ENCODE measurements at places on chromosomes 2 and 18.

- DNase-seq, result no peak
Observed at GRCh38 chr2:110755491-110756078, 23.2 kb downstream of the ACOXL start.

DNA sequence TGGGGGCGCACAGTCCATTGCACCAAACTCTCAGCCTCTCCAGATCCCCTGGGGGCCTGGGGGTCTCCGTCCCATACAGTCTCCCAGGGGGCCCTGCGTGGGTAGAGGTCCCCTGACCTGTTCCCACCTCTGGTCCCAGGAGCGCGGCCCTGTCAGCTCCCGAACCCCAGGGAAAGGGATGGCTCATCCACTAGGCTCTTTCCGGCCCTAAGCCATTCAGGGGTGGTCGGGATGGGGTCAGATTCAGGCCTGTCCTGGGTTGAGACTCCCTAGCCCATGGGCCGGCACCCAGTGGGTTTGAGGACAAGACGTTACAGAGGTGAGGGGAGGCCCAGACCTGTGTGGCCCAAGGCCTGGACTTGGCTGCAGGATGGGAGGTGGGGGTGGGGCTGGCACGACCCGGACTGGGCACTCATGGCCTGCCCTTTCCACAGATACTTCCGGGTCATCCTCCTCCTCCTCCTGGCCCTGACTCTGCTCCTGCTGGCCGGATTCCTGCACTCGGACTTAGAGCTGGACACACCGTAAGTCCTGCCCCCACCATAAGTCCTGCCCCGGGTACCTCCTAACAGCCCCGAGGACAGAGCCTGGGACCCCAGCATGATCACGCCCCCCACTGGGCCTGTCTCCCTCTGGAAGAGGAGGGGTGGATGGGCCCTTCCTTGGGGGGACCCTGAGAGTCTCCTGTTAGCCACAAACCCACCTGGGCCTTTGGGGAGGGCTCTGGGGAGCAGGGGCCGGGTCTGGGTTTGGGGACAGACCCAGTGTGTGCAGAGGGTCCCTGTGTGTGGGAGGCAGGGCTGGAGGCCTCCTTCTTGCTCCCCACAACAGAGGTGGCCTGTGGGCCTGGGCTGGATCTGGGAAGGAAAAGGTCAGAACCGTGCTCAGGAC lies 10.1 kb upstream of the NEU4 start:
- DNase-seq, result no peak

GRCh38 chr2:24766609-24767008 lies 26.6 kb downstream of the PTRHD1 start:
- no peak for DNase-seq

DNA sequence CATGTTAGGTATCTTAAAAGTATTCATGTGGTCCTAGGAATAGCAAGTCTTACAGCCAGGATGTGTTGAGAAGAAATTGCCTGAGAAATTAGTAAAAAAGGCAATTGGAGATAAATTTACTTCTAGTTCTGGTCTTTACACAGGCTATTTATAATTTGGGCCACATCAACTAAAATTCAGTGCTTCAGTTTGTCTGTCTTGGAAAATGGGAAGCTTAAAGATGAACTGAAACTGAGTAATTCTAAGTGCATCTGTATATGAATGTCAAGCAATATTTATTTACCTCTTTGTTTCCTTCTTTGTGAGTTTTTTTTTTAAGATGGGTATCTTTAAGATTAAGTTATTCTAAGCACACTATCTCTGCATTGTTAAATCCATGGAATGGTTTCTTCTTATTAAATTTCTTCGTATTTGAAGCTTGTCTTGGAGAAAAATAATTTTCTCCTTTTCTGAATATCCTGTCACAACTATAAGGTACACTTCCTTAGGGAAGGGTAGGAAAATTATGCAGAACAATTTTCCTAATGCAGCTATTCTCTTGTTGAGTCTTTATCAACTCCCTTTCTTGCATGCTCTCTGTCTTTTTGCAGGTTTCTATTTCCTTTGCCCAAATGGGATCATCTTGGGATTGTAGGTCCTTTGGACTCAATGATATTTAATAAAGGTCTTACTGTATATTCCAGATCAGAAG lies 39.7 kb upstream of the MMADHC start:
- no peak for DNase-seq

GRCh38 chr18:57677262-57678211 lies 55.9 kb upstream of the NARS1 start:
- DNase-seq, result no peak

DNA sequence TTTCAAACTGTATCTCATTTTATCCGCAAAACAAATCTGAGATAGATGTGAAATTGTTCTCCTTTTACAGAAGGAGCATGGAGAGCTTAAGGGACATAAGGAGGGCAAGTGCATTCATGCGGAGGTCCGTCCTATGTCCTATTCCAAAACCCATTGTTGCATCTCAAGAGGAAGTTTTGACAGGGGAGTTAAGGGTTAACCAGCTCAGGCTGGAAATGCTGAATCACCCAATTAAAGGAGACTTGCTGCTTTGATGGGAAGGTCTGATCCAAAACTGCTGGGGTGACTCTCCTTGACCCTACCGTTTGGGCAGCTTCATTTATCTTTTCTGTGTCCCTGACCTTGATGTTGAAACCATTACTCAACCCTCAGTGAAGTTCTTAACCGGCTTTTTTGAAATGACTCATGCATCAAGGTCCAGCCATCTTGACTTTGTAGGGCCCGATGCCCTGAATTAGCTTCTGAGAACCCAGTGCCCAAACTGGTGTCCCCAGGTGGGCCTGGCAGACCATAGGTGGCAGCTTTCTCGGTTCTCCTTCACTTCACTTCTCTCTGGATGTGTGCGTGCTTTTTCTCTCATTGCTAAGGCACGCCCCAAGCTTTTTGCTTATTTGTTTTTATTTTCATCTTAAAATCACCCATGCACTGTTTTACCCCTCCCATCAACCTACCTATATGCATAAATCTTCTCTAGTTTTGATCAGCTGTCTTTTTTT lies 15.9 kb upstream of the TXNDC2 start:
- DNase-seq, result no peak

- DNase-seq, result no peak
Observed at GRCh38 chr18:56541340-56541739, 97.1 kb downstream of the TXNL1 start.

- DNase-seq, result no peak
Observed at GRCh38 chr2:153360239-153360638, 118.3 kb downstream of the RPRM start.

- no peak for DNase-seq
Observed at GRCh38 chr2:134836986-134837385, 1.4 kb upstream of the ACMSD start.

DNA sequence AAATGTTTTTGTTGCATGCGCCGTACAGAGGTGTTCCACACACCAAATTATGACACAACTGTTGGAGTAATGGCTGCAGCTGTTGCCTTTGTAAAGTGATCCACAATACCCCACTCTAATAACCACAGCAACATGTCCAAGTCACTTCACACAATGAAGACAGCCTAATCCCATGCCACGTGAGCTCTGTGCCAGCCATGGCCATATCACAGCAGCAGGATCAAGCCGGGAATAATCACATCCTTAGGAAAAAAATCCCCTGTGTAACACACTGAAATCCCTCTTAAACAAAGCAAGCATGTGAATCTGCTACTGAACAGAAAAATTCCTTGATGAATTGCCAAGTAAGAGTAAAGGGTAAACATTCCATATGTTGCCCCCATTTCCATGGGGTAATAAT lies 179.5 kb upstream of the PARD3B start:
- no peak for DNase-seq

DNA sequence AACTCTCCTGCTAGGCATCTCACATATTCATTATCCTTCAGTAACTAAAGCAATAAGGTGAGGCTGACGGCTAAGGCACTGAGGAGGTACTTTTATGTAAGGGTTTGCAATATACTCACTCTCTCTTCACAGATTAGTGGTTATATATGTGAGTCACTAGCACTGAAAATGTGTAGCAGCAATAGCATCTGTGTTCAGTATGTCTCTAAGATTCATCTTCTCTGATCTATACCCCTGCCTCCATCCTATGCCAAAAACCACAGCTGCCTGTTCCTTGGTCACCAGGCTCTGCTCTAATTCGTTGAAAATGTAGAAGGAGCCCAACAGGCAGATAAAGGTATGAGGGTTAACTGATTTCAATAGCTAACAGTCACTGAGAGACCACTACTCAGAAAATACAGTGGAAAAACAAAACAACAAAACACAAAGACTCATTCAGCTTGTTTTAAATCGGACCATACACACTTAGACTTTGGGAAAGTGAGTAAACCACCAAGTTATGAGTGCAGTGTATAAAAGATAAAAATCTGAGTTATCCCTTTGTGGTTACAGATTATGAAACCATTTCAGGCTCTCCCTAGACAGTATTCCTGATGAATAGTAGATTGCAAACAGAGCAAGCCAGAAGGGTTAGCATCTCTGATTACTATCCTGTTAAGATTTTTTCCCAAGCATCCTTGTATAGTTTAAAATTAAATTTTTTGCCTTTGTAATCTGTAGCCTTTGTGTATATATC lies 75.3 kb upstream of the CYP26B1 start:
- DNase-seq, result no peak

- DNase-seq, result peak; percentile 18
Observed at GRCh38 chr2:132547090-132547687, 122.8 kb downstream of the LYPD1 start.

GRCh38 chr2:46923041-46923528 lies 7.5 kb upstream of the MCFD2 start:
- no peak for DNase-seq

GRCh38 chr2:195961873-195962272 lies 106.8 kb downstream of the DNAH7 start:
- no peak for DNase-seq

- no peak for DNase-seq
Observed at GRCh38 chr2:191038241-191038725, 24.3 kb upstream of the STAT1 start.

GRCh38 chr2:158619496-158619895 lies 162.7 kb downstream of the PKP4 start:
- peak; percentile 5 for DNase-seq

DNA sequence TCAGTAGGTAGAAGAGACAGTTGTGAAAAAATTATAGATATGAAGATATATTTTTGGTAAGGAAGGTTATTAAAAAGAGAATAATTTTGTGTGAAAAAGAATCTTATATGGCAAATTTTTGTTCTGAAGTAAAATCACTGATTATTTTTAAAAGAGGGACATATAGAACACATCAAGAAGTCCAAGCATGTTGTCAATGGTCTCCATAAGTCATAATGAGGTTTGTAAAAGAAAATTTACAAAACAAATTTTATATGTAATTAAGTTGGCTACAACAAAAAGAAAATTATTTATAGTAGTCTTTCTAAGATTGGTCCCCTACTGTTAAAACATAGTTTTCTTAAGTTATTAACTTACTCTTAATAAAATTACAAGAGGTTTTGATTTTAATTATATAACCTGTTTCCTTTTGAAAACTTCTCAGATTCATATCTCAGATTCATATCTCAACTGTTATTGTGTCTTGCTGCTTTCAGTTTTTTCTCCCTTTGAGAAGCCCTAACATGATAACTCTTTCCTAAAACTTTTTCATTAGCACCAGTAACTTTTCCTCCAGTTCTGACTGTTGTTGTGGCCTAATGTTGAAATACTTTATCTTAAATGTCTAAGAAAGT lies 81.2 kb downstream of the SH3YL1 start:
- no peak for DNase-seq

DNA sequence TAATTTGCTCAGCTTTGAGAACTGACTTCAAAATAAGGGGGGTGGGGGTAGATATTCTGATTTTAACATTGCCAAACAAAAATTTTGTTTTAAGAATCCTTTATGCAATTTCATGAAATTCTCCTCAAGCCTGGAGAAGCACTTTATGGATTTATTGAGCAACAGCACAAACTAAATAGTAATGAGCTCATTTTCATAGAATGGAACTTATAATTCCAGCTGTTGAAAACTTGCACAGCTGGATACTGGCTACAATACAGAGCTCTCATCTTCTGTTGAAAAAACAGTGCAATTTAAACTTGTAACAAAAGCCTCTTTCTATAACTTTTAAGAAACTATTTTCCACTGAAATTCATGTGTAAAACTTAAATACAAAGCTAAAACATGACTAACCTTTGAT lies 137.6 kb upstream of the FN1 start:
- no peak for DNase-seq

GRCh38 chr2:64906853-64907536 lies 82.2 kb upstream of the SLC1A4 start:
- DNase-seq, result no peak

All from brain pericyte (primary cell).